ELF-1 (cell line): ENCODE measurements at places on chromosomes 3 and 15.

- DNase-seq, result no peak
Observed at GRCh38 chr3:138497851-138498250, 63.4 kb downstream of the ESYT3 start.

DNA sequence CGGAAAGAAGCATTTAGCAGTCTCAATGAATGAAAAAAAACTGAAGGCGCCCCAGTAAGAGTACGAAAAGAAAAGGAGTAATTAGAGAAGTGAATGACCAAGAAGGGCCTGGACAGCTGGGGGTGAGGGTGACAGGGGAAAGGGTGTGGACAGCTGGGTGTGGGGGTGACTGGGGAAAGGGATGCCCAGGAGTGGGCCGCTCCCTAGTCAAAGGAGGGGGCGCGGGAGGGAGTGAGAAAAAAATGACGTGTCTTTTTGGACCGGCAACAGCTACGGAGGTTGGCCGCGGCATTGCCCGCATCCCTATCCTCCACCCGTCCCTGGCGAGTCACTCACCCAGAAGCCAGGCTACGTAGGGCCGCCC, 274 bp upstream of the ZCWPW2 start:
- DNase-seq, result no peak

DNA sequence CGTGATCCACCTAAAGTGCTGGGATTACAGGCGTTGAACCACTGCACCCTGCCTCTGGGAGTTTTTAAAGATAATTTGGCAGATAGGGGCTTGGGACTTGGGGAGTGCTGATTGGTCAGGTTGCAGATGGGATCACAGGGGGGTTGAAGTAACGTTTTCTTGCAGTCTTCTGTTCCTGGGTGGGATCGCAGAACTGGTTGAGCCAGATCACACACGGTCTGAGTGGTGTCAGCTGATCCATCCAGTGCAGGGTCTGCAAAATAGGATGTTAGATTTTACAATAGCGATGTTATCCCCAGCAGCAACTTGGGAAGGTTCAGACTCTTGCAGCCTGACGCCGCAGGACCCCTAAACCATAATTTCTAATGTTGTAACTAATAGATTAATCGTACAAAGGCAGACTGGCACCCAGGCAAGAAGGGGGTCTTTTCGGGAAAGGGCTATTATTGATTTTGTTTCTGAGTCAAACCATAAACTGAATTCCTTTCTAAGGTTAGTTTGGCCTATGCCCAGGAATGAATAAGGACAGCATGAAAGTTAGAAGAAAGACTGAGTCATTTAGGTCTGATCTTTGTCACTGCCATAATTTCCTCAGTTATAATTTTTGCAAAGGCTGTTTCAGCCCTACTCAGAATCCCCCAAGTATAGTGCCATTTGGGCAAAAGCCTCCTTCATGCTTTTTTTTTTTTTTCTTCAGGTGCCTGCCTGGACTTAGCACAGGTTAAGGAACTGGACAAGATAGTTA, 1.5 kb upstream of the CA12 start:
- DNase-seq, result peak; percentile 44

DNA sequence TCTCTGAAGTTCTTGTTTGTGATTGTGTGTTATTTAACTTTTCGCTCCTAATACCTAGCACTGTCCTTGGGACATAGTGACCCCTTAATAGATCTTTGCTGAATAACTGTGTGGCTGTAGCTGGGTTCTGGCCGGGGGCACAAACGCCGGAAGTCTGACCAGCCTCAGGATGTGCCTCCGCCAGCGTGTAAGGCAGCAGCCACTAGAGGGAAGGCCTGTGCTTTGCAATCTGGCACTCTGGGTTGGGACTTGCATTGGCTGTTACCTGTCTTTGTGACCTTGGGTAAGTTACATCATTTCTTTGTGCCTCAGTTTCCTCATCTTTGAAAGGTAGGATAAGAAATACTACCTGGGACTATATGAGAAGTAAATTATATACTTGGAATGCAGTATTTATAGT, 158.7 kb downstream of the GHSR start:
- peak; percentile 22 for DNase-seq

DNA sequence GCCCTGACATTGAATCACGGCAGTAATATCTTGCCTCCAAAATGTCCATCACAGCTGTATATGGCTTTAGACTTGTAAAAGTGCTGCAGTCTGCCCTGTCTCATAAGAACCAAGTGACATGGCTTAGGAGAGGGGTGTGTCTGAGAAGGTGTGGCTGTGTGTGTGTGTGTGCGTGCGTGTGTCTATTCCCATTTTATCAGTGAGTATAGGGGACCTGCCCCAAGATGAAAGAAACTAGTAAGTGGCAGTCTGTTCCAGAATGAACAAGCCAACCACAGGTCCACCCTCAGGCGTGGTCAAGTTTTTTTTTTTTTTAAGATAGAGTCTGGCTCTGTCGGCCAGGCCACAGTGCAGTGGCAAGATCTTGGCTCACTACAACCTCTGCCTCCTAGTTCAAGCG, 5.6 kb upstream of the RHOV start:
- DNase-seq, result no peak

DNA sequence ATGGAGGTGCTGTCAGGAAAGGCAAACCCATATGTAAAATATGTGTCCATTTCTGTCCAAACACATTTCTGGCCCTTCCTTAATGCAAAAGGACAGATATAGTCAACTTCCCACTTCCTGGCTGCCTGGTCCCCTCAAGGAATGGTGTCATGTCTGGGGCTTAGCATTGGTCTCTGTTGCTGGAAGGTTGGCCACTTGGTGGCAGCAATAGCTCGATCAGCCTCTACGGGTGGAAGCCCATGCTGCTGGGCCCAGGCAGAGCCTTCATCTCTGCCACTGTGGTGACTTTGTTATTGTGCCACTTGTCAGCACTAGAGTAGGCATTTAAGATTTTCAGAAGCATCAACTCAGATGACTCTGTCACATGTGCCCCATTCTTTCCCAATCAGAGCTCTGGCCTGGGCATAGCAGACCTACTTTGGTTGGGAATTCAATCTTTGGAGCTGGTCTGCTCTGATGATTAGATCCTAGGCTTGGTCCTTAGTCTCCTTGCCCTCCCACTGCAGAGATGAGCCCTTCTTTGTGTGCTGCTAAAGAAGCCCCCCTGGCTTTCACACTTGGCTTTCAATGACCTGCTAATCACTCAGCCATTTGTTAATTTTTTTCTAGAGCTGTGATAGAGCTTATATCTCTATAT, 51.0 kb upstream of the SPSB4 start:
- DNase-seq, result peak; percentile 82

- peak; percentile 59 for DNase-seq
Observed at GRCh38 chr3:9398700-9399336, 1.4 kb downstream of the SETD5 start.

GRCh38 chr3:47001731-47002170, 22.3 kb downstream of the NBEAL2 start:
- DNase-seq, result no peak

- DNase-seq, result no peak
Observed at GRCh38 chr3:45549961-45550360, 44.6 kb upstream of the LIMD1 start.

DNA sequence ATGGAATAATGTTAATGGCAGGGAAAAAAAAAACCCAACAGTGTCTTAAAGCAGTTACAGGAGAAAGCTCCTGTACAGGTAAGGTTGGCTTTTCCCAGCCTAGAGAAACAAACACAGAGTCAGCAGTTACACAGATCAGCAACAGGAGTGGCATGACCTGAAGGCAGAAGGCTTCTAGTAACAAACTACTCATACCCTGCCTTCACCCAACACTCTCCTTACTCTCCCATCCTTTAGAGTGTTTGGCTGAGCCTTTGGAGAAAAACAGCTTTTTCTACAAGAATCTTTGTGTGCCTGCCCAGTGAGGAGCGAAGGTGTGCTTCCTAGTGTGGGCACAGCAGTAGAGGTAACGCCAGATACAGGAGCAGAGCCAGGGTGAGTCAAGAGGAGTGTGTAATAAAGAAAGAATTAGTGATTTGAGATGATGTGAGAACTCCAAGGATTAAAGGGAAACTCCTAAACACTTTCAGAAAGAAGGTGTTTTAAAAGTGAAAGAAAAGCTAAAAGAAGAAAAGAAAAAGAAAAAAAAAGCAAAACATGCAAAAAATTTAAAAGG, 152.7 kb downstream of the POLR2M start:
- DNase-seq, result no peak

DNA sequence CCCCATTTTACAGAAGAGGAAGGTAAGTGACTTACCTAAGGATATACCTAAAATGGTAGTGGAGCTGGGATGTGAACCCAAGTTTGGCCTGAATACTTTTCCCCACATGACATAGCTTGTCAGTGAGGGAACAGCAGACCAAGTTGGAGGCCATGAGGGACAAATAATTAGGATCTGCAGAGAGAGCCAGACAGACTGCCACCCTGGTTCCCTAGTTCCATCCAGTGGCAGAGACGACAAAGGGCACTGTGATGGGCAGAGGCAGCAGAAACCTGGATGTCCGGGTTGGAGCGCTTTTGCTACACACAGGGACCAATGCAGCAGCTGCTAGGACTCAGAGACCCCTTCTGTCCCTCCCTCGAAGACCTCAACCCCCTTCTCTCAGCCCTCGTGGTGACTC, 1.2 kb downstream of the CPLX3 start:
- DNase-seq, result no peak

- DNase-seq, result no peak
Observed at GRCh38 chr3:142982038-142982773, 18.7 kb upstream of the PAQR9 start.

GRCh38 chr3:178673529-178673928, 137.3 kb downstream of the KCNMB2 start:
- DNase-seq, result no peak

- no peak for DNase-seq
Observed at GRCh38 chr3:161266731-161267150, 45.6 kb downstream of the NMD3 start.

- DNase-seq, result no peak
Observed at GRCh38 chr3:140292170-140292569, 357.2 kb downstream of the CLSTN2 start.

DNA sequence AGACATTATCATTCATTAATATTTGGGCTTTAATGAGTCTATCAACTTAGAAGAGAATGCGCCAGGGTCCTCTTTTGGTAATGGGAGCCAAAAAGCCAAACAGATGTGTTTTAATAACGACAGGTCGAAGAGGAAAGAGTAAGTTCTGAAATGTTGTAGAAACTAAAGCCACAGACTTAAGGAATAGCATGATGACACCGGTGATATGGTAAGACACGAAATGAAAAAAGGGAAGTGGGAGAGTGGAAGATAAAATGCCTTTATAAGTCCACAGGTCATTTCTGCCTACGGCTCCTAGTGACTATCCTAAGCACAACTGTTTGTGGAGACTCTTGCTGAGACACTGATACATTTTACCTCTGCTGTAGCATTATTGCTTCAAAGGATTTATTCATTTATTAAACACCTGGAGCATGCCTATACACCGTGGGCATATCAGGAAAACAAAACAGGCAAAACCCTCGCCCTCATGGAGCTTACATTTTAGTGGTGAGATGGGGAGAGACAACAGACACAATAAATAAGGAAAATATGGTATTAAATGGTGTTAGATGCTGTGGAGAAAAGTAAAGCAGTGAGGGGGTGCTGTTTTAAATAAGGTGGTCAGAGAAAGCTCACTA, 11.7 kb upstream of the CD47 start:
- no peak for DNase-seq

GRCh38 chr15:31433091-31433490, 106.5 kb downstream of the KLF13 start:
- DNase-seq, result no peak

GRCh38 chr15:69454953-69455352, 2.3 kb downstream of the RPLP1 start:
- DNase-seq, result no peak

- DNase-seq, result no peak
Observed at GRCh38 chr15:35546511-35547381, 781 bp upstream of the DPH6 start.

DNA sequence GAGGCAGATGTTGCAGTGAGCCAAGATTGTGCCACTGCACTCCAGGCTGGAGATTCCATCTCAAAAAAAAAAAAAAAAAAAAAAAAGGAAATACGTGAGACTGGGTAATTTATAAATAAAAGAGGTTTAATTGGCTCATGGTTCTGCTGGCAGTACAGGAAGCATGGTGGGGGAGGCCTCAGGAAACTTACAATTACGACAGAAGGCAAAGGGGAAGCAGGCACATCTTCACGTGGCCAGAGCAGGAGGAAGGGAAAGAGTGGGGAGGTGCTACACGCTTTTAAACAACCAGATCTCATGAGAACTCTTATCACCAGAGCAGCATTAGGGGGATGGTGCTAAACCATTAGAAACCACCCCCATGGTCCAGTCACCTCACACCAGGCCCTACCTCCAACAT, 138.2 kb upstream of the IL12A start:
- DNase-seq, result no peak

DNA sequence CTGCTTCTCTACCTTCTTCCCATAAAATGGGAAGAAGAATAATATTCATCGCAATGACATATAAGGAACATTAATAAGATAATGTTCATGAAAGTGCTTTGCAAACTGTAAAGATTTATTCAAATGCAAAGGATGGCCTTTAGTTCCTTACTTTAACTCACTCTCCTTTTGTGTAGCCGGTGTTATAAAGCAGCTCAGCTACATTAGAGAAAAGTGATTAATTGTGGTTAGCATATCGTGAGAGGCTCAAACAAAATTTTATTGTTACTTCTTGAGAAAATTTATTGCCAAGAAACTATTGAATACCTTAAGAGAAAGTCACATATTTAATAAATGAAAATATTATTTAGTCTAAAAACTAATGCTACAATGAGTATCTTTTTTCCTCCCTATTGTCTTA, 250.7 kb upstream of the NR2E3 start:
- DNase-seq, result no peak

DNA sequence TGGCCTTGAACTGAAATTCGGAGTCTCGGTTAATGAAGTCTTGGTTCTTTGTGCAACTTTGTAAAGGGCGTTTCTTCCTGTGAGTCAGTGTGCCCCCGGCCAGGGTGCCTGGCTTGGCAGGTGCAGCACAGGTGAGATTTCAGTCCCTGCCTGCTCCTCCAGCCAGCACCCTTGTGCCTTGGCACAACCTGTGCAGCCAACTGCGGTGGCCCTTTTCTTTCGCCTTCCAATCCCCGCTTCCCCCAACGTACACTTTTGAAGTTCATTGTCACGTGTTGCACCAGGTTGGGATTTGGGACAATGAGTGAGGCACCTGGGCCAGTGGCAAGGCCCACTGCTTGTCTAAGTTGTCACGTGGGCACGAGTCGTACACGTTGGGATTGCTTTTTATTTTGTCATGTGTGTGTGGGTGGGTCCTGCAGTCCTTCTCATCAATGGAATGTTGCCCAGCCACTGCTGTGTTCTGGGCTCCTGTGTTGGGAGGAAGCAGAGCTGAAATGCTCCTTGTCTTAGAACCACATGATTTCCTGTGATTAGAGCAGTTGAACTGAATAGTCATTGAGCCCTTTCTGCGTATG, 242.9 kb upstream of the BHLHE40 start:
- DNase-seq, result no peak

- DNase-seq, result peak; percentile 57
Observed at GRCh38 chr3:151599103-151599672, 134.5 kb upstream of the AADACL2 start.

GRCh38 chr3:100096866-100097265, 17.4 kb downstream of the FILIP1L start:
- DNase-seq, result no peak

- no peak for DNase-seq
Observed at GRCh38 chr3:25174251-25174650, 253.8 kb upstream of the RARB start.
